Adipose tissue (tissue), 3 donors: ENCODE measurements at places on chromosomes 4 and X. TPM values are rescaled to one million over a fixed set of nuclear protein-coding genes. Genes with fewer than 3 reads are reported as not detected.

Gene CENPVL1
- polyA plus RNA-seq, result not detected

Gene SPANXA1
- polyA plus RNA-seq, result not detected

Gene FHIP1A
- 0.11 TPM for polyA plus RNA-seq

Gene ABCG2
- polyA plus RNA-seq, result 0.31 TPM

Gene FGD1
- 1.3 TPM for polyA plus RNA-seq

Gene IRF2
- polyA plus RNA-seq, result 12.6 TPM

Gene APELA
- not detected for polyA plus RNA-seq

Gene GPRASP2
- 4.0 TPM for polyA plus RNA-seq

Gene GPR143
- polyA plus RNA-seq, result 0.58 TPM

Gene ETDA
- polyA plus RNA-seq, result not detected

Gene ADGRA3
- polyA plus RNA-seq, result 8.8 TPM

Gene CTAG2
- polyA plus RNA-seq, result not detected

Gene EGFL6
- 0.06 TPM for polyA plus RNA-seq

Gene FSTL5
- polyA plus RNA-seq, result not detected
